Fibroblast of skin of scalp (primary cell): ENCODE measurements at places on chromosomes 2 and 18.

DNA sequence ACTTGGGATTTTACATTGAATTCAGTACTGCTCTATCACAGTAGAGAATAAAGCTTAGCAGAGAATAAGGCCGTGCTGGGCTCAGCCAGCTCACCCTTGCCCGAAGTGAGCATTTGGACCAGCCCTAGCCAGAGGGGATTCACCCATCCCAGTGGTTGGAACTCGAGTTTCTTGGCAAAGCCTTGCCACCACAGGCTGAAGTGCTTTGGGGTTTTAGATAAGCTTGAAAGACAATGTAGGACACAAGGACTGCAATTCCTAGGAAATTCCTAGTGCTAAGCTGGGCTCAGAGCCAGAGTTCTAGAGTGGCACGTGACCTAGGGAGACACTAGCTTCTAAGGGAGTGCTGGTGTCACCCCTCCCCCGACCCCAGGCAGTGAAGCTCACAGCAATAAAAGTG, 28.0 kb downstream of the SERPINB11 start:
- peak; percentile 12 for DNase-seq

GRCh38 chr18:41922841-41923240, 32.2 kb upstream of the PIK3C3 start:
- DNase-seq: no peak

GRCh38 chr2:146444987-146445386, 1399.8 kb upstream of the ACVR2A start:
- DNase-seq: no peak

- DNase-seq: peak; percentile 48
Observed at GRCh38 chr18:47263430-47264307, 12.2 kb upstream of the SKOR2 start.

GRCh38 chr18:22185273-22185672, 15.9 kb downstream of the GATA6 start:
- no peak for DNase-seq

DNA sequence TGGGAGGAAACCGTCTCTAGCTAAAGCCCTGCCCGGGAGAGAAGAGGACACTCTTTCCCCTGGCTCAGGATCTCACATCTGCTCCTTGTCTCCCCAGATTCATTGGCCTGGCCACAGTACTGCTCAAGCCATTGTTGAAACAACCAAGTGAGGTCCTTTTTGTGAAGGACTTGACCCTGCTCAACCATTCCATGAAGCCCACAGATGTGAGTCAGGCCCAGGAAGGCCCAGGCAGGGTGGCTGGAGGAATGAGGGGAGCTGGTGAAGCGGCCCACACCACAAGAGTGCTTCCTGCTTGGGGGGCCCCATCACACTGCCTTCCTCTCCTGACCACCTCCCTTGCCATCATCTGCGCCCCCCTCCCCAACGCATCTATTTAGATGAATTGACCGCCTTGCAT, 5.1 kb downstream of the FER1L5 start:
- no peak for DNase-seq

- DNase-seq: no peak
Observed at GRCh38 chr2:63627866-63628265, 39.1 kb downstream of the MDH1 start.

- DNase-seq: no peak
Observed at GRCh38 chr2:10783421-10783820, 29.2 kb downstream of the PDIA6 start.

GRCh38 chr2:145116056-145116455, 596.1 kb upstream of the ZEB2 start:
- peak; percentile 15 for DNase-seq
